SJSA1 (cell line): ENCODE measurements at places on chromosomes 4 and X. TPM values are rescaled to one million over a fixed set of nuclear protein-coding genes. Genes with fewer than 3 reads are reported as not detected.

GRCh38 chrX:112266136-112266535 is 183.6 kb upstream of the TRPC5 start:
- H3K27me3 ChIP-seq = no peaks in the 10 kb centered on the region
- H3K36me3 ChIP-seq = no peaks in the 10 kb centered on the region

DNA sequence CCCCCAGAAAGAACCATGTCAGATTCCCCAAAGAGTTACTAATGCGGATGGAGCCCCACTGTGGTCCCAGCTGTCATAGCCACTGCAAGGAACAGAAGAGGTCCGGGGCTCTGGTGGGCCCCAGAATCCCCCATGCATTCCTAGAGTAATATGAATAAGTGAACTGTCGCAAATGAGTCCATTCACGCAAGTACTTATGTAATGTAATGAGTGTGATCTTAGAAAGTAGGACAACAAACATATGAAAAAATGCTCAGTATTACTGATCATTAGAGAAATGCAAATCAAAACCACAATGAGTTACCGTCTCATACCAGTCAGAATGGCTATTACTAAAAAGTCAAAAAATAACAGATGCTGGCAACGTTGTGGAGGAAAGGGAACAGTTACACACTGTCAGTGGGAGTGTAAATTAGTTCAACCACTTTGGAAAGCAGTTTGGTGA is 141.5 kb upstream of the RBPJ start:
- H3K27me3 ChIP-seq = no peaks in the 10 kb centered on the region
- no peaks in the 10 kb centered on the region for H3K36me3 ChIP-seq
- no peak overlapping the region for H3K27ac ChIP-seq
- no peak for DNase-seq
- peaks cover 24% of the 10 kb centered on the region for H3K4me1 ChIP-seq
- H3K4me3 ChIP-seq = no peak overlapping the region

- DNase-seq = no peak
- no peaks in the 10 kb centered on the region for H3K36me3 ChIP-seq
- no peak overlapping the region for H3K4me3 ChIP-seq
- H3K4me1 ChIP-seq = no peaks in the 10 kb centered on the region
These were observed 63.0 kb downstream of the ZNF732 start for GRCh38 chr4:242121-242848.

GRCh38 chrX:115452251-115452650 is 108.7 kb upstream of the PLS3 start:
- no peaks in the 10 kb centered on the region for H3K27me3 ChIP-seq
- DNase-seq = no peak
- H3K27ac ChIP-seq = no peak overlapping the region
- H3K4me1 ChIP-seq = no peaks in the 10 kb centered on the region

The AKAP14 gene
- total RNA-seq = not detected in 2 replicates

The PFKFB1 gene
- not detected in 2 replicates for total RNA-seq

GRCh38 chrX:30955687-30956086 is 66.6 kb upstream of the TAB3 start:
- no peaks in the 10 kb centered on the region for H3K36me3 ChIP-seq
- no peak overlapping the region for H3K27ac ChIP-seq
- H3K27me3 ChIP-seq = no peaks in the 10 kb centered on the region
- no peaks in the 10 kb centered on the region for H3K4me1 ChIP-seq
- no peak for DNase-seq
- no peak overlapping the region for H3K4me3 ChIP-seq

- no peaks in the 10 kb centered on the region for H3K36me3 ChIP-seq
- H3K4me3 ChIP-seq = no peak overlapping the region
- H3K27ac ChIP-seq = no peak overlapping the region
- H3K27me3 ChIP-seq = no peaks in the 10 kb centered on the region
- H3K4me1 ChIP-seq = no peaks in the 10 kb centered on the region
- DNase-seq = no peak
These were observed 26.9 kb downstream of the ASB9 start for GRCh38 chrX:15242899-15243555.

The MAGEA4 gene
- total RNA-seq = not detected in 2 replicates

DNA sequence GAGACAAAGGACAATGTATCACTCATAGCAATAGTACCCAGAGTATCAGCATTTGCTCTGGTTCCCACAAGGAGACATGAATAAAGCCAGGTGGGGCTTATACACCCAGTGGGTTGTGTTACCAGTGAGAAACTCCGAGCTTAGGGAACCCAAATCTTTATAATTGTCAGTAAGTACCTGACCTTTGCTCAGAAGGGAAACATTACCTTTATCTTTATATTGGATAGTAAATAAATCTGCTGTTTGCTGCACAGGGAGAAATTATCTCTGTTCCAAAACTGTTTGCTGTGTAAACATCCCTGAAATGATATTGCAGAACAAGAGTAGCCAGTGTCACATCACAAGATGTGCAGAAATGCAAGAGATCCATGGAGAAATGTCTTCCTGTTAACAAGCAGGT is 12.1 kb upstream of the SLAIN2 start:
- H3K27me3 ChIP-seq = no peaks in the 10 kb centered on the region
- H3K4me3 ChIP-seq = no peak overlapping the region
- no peaks in the 10 kb centered on the region for H3K36me3 ChIP-seq
- DNase-seq = no peak
